ENCODE measurements at places on chromosomes 2 and 18.

GRCh38 chr18:54528942-54529376 lies 62.1 kb upstream of the DYNAP start:
- DNase-seq, result no peak

- DNase-seq, result no peak
These were observed 53.0 kb upstream of the GLI2 start for GRCh38 chr2:120682654-120683053.

DNA sequence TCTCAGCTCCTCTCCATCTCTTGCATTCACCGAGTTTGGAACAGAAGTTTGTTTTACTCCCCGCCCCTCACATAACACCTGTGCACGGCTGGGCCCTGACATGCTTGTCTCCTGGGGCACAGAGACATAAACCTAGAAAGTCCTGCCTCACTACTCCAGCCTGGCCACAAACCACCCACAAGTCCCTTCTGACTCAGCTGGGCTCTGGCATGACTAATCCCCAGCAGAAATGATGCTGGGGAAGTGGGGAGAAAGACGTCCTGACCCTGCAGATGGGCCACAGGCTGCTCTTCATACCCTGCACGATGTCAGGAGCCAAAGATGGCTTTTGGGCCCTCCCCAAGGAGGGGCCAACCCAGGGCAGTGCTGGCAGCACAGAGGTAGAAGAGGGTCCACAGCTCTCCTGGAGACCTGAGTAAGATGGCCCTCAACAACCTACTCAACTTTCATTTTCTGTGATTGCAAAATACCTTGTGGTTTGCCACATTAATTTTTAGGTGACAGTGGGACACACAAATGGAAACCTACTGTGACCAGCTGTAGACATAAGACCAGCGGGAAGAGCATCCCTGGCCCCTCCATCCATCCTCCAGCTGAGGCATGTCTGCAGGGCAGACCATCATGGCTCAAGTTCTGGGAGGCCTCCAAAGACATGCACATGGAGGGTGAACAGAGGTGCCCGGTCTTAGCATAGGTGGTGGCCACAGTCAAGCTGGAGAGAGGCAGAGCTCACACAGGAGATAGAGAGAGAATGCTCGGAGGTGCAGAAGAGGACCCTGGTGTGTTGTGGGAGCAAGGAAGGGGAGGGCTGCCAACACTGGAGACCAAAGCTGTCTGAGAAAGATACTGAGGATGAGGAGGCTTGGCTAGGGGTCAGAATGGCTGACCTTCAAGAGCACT lies 40.0 kb downstream of the DNMT3A start:
- no peak for DNase-seq

GRCh38 chr18:741931-742512 lies 29.6 kb upstream of the ENOSF1 start:
- DNase-seq, result no peak

All from stimulated activated CD4-positive, alpha-beta T cell treated with anti-CD3 and anti-CD28 coated beads, Interleukin-1b, Interleukin-23, amount 100 ng/mL, for 1 hour (primary cell).